ENCODE measurements at places on chromosomes 5 and 9.

- no peak for DNase-seq
Measured at GRCh38 chr9:115847216-115847615, 306.4 kb upstream of the PAPPA start.

DNA sequence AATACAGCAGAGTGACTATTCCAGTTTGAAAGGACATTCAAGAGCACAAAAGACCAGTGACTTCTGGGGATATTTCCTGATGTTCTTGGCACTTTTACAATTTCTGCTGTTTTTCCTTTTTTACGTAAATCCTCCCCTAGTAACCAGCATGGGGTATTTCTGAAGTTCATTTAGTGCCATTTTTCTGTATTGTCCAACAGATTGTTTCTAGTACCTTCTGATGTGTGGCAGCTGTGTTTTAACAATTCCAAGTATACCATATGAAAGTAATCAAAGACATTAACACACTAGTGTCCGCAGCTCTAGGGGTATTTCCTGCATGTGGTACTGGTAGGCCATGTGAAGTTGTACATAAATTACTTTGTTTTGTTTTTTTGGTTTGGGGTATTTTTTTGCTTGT is 53.0 kb upstream of the SMARCA2 start:
- DNase-seq: no peak

DNA sequence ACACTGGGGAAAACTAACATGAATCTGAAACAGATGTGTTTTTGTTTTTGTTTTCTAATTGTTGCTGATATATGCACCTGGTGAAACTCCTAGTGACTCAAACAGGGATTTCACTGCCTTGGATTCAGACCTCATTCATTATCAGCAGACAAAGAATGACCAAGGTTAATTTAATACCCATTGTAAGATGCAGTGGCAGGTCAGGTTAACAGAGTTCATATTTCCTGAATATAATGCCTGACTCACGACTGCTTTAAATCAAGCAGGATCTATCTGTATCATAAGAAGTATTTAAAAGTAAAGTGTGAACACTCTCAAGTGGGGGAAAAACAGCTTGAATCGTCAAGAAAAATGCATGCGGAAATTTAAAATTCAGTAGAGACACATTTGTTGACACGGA is 5.5 kb downstream of the JAKMIP2 start:
- DNase-seq: no peak

DNA sequence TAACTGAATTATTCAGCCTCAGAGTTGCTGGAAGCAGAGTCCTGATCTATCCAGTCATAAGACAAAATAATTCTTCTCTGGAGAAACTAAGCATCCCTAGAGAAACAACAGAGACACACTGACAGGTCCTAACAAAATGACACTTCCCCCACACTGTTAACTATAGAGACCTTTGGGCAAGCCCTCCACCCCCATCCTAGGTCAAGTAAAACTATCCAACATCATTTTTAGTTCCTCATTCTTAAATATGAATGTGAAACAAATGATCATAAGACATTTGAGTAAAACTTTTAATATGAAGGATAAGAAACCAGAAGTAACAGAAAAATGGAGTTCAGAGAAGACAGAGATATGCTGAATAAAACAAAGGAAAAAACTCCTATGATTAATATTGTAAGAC is 30.9 kb downstream of the CNTLN start:
- DNase-seq: no peak

DNA sequence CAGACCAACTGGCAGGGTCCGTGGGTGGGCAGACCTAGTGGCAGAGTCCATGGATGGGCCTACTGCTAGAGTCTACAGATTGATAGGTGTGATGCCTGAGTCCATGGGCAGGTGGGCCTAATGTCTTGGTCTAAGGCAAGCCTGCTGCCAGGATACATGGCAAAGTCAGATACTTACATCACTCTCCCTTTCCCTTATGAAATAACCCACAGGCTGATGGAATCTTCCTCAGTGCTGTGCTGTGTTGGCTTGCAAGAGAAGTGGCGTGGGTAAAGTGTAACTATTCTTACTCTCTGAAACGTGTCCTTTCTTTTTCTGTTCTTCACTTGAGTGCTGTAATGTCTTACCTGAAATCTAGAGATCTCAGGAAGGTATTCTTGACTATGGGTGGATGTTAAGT is 67.3 kb upstream of the ADRB2 start:
- DNase-seq: no peak

GRCh38 chr5:150376799-150377771 is 19.6 kb downstream of the TCOF1 start:
- no peak for DNase-seq

DNA sequence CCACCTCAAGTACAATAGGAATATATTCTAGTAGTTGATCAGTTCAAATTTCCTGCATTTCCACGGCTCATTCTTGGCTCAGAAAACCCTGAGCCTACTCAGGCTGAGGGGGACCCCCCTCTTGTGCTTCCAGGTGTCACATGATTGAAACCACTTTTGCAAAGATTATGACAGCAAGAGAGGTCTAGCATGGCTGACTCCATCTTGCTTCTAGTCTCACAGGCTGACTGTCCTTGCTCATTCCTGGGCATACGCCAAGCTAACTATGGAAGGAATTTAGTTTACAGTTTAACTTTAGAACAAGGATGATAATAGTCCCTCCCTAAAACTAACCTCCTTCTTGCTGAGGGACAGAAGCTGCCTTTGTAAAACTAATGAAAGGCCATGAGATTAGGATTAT is 154.1 kb downstream of the SNX18 start:
- DNase-seq: no peak

DNA sequence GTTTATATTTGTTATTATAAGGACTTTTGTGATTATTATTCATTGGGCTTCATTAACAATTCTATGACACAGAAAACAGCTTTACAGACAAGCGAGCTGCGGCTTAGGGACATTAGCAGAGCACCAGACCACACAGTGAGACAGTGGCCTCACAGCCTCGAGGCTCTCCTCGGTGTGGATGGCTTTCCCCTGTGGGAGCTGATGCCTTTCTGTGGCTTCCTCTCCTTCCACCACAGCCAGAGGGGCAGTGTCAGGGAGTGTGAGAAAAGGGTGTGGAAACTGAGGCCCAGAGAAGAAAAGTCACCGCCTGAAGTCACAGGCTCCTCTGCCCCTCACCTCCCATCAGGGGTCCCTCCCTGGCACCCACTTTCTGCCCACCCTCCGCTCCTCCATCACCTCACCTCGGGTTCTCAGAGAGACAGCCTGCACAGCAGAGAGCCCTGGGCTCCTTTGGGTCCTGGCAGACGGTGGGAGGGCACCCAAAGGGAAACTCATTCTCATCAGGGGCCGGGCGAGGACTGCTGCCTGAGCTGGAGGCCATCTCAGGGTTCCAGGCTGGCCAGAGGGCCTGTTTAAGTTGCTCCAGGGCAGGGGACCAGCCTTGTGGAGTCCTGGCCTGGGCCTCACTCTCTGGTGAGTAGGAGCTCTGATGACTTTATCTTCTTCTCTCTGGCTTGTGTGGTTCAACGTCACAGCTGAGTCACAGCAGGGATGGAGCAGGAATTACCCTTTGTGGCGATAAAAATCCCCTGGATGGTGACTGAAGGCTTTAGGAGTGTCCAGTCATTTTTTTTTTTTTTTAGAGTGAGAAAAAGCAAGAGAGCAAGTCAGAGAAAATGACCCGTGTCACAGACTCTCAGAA is 830 bp downstream of the TRAF1 start:
- DNase-seq: peak; percentile 70

- DNase-seq: no peak
Measured at GRCh38 chr9:2028888-2029287, 13.7 kb downstream of the SMARCA2 start.

DNA sequence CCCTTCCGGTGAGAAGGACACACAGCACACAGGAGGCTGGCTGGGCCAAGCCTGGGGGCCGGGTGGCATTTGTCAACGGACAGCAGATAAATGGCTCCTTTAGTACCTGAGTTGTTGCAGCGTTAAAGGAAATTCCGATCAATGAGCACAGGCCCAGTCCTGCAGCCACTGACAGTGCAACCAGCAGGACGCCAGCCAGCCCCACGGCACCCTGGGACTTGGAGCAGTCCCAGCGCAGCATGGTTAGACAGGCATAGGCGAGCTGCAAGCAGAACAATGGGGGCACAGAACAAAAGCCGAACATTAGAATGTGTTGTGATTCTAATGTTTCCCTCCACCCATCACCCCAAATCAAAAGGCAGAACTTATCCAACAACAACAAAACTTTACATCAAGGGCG is 39.3 kb downstream of the PTCH1 start:
- DNase-seq: no peak

GRCh38 chr5:91541696-91542095 is 158.6 kb upstream of the ARRDC3 start:
- no peak for DNase-seq

- no peak for DNase-seq
Measured at GRCh38 chr5:157613385-157614245, 38.0 kb upstream of the ADAM19 start.

DNA sequence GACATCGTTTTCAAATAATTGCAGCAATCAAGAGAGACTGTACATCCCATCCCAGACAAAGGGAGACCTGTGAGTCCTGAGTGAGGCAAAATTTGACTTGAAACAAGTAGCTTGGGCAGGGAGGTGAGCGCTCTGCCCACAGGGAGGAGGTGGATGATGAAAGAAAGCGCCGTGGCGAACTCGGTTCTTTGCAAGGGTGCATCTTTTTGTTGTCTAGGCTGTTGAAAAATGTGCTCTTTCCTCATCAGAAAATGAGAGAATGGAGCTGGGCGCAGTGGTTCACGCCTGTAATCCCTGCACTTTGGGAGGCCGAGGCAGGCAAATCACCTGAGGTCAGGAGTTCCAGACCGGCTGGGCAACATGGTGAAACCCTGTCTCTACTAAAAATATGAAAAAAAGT is 150.5 kb downstream of the GAPVD1 start:
- DNase-seq: no peak

- DNase-seq: no peak
Measured at GRCh38 chr9:76911971-76912370, 6.1 kb upstream of the PRUNE2 start.

GRCh38 chr5:109709225-109709624 is 19.5 kb downstream of the MAN2A1 start:
- no peak for DNase-seq

GRCh38 chr9:116471093-116471906 is 215.8 kb upstream of the TRIM32 start:
- no peak for DNase-seq

DNA sequence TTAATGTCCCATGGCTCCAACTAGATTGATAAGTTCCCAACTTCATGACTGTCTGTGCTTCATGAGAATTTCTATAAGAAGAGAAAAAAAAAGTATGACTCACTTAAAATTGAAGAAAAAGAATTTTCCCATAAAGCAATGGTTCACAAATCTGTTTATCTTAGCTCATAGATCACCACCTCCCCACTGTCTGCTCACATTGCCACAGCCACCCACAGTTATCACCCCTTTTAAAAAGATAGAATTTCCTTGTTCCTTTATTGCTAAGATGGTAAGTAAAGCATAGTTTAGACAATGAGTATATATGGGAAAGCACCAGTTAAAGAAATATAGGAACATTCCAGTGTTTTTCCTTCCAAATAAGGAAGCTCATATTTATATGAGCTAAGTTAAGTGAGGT is 67.1 kb downstream of the ALDH7A1 start:
- DNase-seq: no peak

GRCh38 chr9:104999136-104999535 is 71.2 kb upstream of the ABCA1 start:
- DNase-seq: no peak

DNA sequence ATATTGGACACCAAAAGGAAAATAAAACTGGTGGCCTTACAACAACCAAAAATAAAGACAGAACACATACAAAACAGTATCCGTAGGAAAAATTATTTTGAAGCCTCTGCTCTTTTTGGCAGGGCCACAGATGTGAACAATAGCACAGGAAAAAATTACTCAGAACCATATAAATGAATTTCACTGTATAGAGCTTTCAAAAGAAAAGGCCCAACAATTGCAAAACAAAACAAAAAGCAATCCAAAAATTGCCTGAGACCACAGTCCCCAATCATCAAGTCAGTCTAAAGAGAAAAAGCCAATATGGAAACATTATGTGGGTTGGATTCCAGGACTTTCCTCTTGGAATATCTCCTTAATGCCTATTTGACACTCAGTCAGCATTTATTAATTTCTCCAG is 243.8 kb downstream of the CEMIP2 start:
- no peak for DNase-seq

GRCh38 chr5:146640285-146640896 is 124.4 kb upstream of the GPR151 start:
- no peak for DNase-seq

DNA sequence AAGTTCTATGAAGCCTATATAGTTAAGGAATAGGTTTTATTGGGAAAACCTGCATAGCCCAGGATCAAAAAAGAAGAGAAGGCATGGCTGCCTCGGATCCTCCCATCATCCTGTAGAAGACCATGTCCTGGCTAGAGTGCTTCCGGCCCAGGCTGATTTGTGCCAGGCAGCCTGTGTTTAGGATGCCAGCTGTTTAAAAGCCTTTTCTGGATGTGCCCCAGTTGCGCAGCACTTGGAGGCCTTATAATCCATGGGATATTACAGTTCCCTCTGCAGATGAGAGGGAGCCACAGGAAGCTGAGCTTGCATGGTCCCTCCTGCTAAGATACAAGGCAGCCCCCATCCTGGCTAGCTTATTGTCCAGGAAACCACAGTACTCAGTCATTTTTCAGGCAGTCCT is 97.9 kb downstream of the CHSY3 start:
- no peak for DNase-seq

- DNase-seq: no peak
Measured at GRCh38 chr9:101201630-101202029, 173.1 kb downstream of the PLPPR1 start.

DNA sequence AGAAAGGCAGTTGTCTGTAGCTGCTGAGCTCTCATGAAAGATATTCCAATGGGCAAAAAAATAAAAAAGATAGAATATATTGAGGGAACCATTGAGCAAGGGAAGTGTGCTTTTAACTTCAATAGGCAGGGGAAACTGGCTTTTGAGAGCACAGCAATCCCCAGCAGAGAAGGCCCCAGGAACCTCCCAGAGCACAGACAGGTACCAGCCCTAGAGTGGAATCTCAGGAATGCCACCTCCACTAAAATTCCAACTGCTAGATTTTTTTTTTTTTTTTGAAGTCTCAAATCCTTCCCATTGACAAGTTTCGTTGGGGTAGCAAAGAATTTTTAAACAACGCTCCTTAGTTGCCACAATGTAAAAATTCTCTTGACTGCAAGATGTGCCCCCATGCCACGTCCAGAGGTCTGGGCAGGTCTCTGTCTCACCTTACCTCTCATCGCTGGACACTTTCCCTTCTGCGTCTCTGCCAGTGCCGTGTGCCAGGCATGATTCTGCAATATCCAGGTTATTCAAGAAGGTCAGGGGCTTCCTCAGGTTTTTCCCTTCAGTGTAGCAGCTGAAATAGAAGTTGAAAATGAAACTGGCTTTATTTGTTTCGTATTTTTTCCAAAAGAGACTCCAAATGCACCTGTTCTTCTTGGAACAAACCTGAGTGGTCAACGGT is 64.2 kb upstream of the IRX1 start:
- no peak for DNase-seq

Measured in stimulated activated CD8-positive, alpha-beta memory T cell treated with anti-CD3 and anti-CD28 coated beads, Interleukin-12 subunit alpha, Interleukin-12 subunit beta, amount 100 ng/mL, for 4 hours (primary cell).